ENCODE measurements at places on chromosomes 13 and 19.

DNA sequence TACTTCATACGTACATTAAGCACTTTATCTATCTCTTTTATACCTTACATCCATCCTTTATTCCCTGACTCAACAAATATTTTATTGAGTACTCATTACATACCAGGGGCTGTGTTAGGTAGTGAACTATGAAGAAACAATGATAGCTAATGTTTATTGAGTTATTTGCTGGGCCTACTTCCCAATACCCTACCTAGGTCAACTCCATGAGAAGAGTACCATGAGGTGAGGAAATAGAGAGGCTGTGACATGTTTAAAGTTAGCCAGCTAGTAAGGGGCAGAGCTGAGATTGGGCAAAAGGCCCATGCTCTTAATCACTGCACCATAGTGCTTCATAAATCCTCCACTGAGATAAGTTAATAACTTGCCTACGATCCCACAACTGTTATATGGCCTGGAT is 79.9 kb downstream of the FREM2 start:
- DNase-seq: no peak

- DNase-seq: no peak
These were observed 16.3 kb downstream of the ONECUT3 start for GRCh38 chr19:1769645-1769985.

- no peak for DNase-seq
These were observed 339.6 kb downstream of the UQCRFS1 start for GRCh38 chr19:28873301-28873700.

GRCh38 chr19:58477871-58478270 is 1.7 kb downstream of the ZNF446 start:
- no peak for DNase-seq

DNA sequence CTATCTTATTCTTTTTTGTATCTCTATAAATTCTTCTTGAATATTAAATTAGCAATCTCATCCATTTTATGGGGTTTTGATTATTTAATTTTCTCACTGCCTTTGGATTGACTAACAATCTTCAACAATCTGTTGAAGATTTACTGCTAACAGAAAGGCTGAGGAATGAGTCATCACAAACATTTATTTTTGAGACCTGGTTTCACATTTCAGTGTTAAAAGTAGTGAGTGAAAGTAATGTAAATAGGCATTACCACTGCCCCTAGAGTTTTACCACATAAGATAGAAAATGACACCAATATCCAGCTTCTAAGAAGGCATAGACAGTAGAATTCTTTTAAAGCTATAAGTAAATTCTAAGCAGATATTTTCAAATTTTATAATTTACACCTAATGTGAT is 472.8 kb downstream of the OLFM4 start:
- DNase-seq: no peak

GRCh38 chr19:40822161-40822560 is 23.2 kb downstream of the EGLN2 start:
- DNase-seq: peak; percentile 39

DNA sequence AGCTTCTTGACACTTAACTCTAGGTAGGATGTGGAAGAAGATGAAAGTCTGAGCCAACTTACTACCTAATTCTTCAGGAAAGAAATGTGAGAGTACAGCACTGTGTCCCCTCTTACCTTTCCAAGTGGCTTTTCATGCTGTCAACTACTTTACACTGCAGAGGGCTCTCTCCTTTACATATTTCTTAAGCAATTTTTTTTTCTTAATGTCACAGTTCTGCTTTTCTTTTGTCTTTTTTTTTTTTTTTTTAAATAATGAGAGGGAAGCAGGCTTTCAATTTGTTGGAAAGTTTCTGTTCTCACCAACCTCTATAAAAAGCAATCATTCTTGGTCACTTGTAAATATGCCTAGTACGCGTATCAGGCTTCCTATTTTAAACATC is 212.7 kb upstream of the MIR17HG start:
- DNase-seq: no peak
